ENCODE measurements at places on chromosomes 6 and 20.

DNA sequence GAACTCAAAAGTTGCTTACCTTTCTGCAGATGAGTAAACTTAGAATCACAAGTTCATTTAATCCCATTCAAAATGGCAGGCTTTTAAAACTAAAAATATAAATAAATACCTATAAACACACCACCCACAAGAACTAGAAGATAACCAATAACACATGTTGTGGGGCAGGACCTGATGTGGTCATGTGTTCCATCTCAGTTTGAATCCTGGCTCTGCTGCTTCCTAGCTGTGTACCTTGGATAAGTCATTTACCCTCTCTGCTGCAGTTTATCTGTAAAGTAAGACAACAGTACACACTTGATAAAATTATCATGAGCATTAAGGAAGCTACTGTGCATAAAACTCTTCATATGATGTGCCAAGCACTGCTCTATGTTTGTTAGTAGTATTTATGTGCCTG is 22.0 kb downstream of the TRIM27 start:
- DNase-seq, result no peak

DNA sequence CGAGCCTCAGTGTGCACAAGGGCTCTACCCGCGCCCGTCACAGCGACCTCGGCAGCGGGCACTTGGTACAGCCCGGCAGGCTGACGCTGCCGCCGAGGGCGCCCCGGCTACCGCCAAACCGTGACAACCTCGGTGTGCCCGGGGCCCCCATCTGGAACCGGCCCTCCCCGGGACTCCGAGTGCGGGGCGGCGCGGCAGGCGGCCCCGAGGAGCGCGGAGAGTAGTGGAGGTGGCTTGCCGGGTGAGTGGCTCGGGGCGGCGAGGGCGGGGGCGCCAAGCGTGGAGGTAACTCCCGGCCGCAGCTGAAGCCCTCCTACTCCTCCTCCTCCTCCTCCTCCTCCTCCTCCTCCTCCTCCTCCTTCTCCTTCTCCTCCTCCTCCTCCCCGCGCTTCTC is at the start of gene ISM1:
Gene ISM1 (plus strand): TSS at position 371 of the 394 bp plus-strand sequence. CDS start 503 bp downstream, outside the sequence.
- peak; percentile 4 for DNase-seq

DNA sequence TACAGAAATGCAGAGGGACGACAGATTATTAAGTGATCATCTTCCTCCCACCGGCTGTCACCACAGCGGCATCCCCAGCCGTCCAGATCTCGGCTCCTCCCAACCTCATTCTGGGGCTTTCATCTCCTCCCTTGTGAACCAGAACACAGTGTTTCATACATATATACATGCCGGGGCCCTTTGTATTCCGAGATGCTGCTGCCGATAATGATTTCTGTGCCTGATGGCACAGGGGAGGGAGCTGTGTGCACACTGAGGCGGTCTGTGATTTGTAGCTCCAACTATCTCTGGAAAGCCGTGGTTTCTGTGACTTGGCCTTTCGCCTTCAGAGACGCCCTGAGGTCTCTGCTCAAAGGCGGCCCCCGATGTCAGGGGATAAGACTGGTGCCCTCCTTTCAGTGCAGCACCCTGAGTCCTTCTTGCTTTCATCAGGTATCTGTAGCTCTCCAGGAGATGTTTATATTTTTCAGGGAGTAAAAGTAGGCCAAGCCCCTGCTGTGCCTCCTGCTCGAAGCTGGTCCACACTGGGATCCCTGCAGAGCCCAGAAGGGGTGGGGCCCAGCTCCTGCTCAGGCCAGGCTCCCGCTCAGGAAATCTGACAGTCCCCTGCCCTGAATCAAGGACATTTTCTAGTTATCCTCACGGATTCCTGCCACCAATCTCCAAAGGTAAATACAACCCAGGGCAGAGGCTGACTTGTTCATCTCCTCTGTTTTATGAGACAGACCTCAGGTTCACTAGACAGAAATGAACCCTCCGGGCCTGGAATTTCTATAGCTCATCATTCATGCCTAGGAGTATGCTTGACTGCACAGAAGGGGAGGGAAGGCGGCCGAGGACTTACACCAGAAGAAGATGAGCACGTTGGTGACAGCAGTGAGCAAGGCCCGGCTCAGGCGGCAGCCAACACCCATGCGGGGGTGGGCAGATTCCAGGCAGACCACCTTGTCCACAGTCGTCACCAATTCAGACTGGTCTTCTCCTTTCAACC is 11.2 kb downstream of the LEMD2 start:
- no peak for DNase-seq

DNA sequence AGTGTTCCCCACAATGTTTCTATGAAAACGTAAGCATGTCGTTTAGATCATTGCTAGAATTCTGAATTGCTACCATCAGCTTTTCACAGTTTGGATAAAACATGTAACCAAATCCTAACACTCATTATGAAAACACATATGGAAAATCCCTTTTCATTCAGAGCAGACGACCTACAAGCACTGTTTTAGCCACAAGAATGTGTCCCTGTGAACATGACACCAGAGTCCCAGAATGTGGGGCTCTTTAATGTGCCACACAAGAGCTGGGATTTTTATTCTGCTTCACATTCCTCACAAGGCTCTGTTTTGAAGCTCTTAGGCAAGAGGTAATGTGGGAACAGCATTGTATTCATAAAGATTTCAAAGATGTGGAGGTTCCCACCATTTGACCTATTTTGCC is 141.1 kb upstream of the CITED2 start:
- DNase-seq, result no peak

- DNase-seq, result no peak
These were observed 25.7 kb downstream of the RCAN2 start for GRCh38 chr6:46465294-46466165.

GRCh38 chr20:7171911-7172310 is 404.4 kb downstream of the BMP2 start:
- no peak for DNase-seq

GRCh38 chr20:40682104-40682981 is 6.7 kb downstream of the MAFB start:
- DNase-seq, result no peak

DNA sequence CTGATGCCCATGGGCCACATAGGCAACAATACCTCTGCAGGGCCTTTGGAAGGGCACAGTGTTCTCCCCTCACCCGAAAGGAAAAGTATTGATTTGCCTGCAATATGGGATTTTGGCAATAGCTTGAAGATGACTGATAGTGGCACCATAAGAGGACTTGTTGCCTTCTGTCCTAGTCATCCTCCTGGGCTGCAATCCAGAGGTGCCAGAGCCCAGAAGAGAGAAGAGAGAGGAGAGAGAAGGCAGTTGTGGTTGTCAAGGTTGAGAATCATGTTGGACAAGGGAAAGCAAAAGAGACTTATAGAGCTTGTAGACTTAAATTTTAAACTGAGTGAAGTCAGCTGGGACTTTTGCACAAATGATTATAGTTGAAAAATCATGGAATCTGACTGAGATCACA is 14.6 kb downstream of the HDGFL1 start:
- no peak for DNase-seq

DNA sequence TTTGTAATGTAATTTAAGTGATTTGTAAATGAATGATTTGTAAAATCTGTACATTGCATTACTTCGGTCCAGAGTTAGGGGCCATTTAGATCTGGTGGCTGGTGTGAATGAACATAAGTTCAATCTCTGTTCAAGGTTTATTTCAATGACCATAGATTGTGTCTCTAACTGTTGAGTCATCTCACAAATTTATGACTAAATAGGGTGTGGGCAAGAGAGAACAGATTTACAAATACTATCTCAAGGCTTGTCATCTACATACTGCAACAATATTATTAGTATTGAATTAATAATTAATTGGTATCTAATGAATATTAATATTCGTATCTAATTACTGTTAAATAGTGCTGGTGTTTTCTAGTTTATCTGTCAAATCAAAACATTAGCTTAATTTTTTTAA is 115.3 kb upstream of the EDN1 start:
- DNase-seq, result no peak

GRCh38 chr6:140346428-140346827 is 972.0 kb upstream of the CITED2 start:
- DNase-seq, result no peak
